ENCODE measurements at places on chromosomes 11 and 22.

- peak; percentile 78 for DNase-seq
Observed at GRCh38 chr11:911031-911889, 650 bp upstream of the CHID1 start.

GRCh38 chr22:42459287-42460063 is 27.3 kb upstream of the NFAM1 start:
- DNase-seq: no peak

DNA sequence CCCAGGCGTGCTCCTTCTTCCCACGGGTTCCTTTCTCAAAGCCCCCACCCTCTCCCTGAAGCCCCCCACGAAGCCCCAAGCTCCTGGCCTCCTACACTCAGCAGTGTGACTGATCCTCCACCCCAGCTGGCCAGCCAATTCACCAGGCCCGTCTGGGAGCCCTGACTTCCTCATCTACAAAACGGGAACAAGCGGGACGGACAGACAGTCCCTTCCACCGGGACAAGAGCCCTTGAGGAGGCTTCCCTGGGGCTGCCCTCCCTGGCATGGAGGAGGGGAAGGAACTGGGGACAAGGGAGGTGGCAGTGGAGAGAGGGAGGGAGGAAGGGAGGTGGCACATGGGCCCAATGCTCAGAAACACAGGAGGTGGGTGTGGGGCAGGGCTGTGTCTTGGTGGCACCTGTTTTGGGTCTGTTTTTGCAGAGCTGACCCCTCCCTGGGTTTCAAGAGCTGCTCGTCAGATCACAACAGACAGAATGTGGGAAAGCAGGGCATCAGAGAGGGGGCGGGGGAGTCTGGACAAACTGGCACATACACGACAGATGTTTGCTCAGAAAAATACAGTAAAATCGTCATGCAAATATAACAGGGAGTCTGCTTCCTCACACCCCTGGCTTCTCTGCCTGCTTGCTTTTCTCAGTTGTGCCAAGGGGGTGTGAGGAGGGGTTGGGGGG is 56.8 kb downstream of the ELFN2 start:
- no peak for DNase-seq

- no peak for DNase-seq
Observed at GRCh38 chr11:25357133-25357532, 860.3 kb downstream of the LUZP2 start.

- DNase-seq: no peak
Observed at GRCh38 chr11:101030692-101031091, 98.9 kb downstream of the PGR start.

GRCh38 chr11:97202613-97203292 is 812.9 kb downstream of the JRKL start:
- no peak for DNase-seq

DNA sequence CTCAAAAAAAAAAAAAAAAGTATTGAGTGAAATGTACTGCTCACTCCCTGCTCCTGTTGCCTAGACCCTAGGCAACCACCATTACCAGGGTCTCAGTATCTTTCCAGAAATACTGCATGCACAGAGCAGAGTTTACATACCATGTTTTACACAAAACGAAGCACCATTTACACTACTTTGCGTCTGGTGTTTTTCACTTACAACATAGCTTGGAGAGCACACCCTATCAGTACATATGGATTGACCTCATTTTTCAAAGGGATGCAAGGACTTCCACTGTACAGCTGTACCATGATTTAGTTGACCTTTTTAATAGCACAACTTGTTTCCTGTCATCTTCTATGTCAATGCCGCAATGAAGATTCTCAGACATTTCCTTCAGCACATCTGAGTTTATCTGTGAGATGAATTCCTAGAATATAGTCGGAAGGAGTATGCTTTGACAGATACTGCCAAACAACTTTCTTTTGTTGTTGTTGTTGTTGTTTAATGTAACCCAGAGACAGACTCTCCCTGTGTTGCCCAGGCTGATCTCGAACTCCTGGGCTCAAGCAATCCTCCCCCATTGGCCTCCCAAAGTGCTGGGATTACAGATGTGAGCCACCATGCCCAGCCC is 6.1 kb downstream of the MYH9 start:
- DNase-seq: no peak
